ENCODE measurements at places on chromosomes 4 and X.

GRCh38 chr4:8238515-8239053 lies 31.0 kb upstream of the HTRA3 start:
- peak; percentile 50 for DNase-seq

GRCh38 chr4:163535657-163536056 lies 41.2 kb downstream of the TMA16 start:
- DNase-seq = no peak

DNA sequence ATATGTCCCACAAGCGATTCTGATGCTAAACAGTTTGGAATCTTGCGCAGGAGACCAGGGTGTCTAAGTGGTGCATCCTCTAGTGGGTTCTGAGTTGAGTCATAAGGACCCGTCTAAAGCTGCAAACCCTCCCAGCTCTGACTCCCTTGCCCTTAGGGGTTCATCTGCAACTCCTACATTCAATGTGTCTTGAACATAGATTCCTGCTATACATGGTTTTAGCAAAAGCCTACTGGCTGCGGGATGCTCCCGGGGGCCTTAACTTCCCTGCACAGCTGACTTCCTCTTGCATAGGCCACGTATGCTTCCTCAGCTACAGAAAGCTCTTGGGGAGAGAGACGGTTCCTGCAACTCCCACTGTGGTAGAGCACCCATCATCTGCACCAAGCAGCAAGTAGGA lies 236.7 kb downstream of the EVC2 start:
- no peak for DNase-seq

GRCh38 chr4:40515398-40516293 lies 114.0 kb downstream of the RBM47 start:
- DNase-seq = peak; percentile 82

DNA sequence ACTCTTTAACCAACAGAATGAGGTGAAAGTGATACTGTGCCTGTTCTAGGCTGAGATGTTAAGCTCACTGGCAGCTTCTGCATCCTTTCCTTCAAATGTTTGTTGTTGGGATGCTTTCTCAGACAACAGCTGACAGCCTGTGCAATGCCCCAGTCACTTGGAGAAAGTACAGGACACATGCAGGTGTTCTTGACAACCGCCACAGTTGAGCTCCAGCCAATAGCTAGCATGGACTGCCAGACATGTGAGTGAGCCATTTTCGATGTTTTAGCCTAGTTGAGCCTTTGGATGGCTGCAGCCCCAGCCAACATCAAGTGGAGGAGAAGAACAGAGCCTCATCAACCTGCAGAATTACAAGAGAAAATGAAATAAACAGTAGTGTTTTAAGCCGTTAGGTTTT lies 94.1 kb upstream of the PPP3CA start:
- no peak for DNase-seq

DNA sequence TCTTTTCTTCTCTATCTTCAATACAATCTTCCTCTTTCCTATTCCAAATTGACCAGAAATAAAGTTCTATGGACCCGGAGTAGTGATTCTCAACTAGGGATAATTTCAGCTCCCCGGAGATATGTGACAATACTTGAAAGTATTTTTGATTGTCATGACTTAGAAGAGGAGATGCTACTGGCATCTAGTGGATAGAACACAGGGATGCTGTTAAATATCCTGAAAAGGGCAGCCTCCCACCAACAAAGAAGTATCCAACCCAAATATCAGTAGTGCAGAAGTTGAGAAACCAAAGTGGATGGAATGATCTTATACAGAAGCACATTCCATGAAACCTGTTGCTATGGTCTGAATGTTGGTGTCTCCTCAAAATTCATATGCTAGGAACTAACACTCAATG lies 65.7 kb upstream of the NDST3 start:
- DNase-seq = no peak

GRCh38 chrX:131572372-131573014 lies 28.6 kb downstream of the OR13H1 start:
- no peak for DNase-seq

- peak; percentile 77 for DNase-seq
Measured at GRCh38 chrX:48631376-48632090, 34.2 kb downstream of the WDR13 start.

- peak; percentile 94 for DNase-seq
Measured at GRCh38 chr4:129342819-129343408, 247.0 kb downstream of the C4orf33 start.

- peak; percentile 43 for DNase-seq
Measured at GRCh38 chrX:51614353-51615012, 4.2 kb downstream of the CENPVL3 start.

DNA sequence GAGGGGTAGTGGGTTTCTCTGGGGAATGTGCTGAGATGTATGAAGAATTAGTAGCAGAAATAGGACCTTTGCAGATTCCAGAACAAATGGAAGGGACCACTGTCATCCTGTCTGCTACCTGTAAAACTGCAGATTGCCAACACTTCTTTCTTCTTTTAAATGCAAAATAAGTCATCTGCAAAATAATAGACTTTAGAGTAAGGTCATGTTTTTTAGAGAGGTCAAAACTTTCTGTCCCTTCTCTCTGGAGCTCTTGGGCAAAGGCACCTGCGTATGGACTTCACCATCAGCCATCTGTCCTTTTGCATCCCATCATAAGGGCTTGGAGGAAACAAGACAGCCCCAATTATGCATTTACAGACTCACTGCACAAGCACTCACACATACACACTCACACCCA lies 121.1 kb upstream of the PPARGC1A start:
- no peak for DNase-seq

DNA sequence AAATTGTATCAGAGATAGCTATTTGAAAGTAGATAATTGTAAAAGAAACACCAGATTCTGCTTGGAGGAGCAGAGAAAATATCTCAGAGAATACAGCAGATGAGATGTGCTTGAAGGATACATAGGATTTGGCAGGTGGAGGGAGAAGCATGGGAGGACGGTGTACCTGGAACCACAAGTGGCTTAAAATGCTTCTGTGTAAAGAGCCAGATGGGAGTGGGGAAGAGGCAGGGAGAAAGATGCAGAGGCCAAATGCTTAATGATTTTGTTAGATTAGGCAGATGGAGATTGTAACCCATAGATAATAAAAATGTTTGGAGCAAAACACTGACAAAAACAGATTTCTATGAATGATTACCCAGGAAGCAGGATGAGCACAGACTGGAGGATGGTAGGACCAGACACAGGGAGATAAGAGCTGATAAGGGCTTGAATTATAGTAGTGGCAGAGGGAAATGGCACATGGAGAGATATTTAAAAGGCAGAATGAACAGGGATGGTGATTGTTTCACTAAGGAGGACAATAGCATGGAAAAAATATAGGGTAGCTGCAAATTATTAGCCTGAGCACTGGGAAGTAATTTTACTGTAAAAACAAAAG lies 145.7 kb upstream of the TBC1D9 start:
- no peak for DNase-seq

GRCh38 chrX:118807151-118808017 lies 16.2 kb upstream of the ZCCHC12 start:
- peak; percentile 49 for DNase-seq

GRCh38 chr4:148061795-148062194 lies 329.9 kb downstream of the ARHGAP10 start:
- DNase-seq = no peak

GRCh38 chr4:155543126-155543765 lies 123.4 kb upstream of the GUCY1A1 start:
- no peak for DNase-seq

DNA sequence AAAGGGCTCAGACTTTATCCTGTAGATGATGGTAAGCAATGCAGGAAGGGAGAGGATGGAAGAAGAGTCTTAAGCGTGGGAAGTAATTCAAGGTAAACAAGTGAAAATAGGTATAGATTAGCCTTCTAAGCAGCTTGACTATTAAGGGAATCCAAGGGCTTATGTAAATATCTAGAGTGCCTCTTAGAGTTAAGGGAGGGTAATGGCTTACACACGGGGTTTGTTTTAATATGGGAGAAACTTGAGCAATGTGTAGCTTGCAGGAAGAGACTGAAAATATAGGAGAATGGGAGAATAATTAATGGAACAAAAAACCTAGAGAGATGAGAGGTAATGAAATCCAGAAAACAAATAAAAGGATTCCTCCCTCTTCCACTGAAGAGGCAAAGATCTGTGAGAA lies 12.8 kb upstream of the SAP30 start:
- DNase-seq = no peak

GRCh38 chrX:38312436-38312835 lies 14.9 kb downstream of the RPGR start:
- no peak for DNase-seq

DNA sequence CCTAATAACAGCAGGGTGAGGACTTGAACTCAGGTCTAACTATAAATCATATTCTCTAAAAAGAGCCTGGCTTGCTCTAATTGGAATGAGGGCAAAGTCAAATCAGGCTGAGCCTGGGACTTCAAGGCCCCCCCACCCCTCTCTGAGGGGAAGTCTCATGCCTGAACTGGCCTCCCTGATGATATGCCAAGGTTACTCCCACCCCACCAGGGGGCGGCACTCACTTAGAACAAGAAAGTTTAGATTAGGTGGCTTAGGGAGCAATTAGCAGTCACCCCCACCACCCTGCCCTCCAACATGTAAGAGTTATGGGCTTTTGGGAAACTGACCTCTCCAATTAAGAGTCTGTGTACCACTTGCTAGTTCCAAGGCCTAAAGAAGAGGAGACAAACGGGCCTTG lies 2.7 kb downstream of the FOXO4 start:
- peak; percentile 71 for DNase-seq

GRCh38 chr4:16859031-16859430 lies 39.4 kb downstream of the LDB2 start:
- DNase-seq = no peak

DNA sequence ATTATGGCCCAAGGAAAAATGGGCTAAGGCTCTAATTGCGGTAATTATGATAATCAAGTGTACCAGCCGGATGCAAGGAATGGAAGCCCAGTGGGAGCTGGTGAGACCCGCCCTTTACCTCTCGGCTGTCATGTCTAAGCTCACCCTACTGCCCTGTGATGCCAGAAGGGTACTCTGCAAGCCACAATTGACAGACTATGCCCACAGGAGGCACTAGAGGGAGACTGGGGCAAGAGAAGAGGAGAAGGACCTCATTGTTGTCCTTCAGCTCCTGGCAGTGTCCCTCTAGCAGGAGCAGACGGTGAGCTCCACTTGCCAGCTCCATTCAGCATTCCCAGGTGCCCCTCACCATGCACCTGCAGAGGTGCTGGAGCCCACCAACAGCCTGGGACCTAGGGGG lies 141.8 kb downstream of the SMIM20 start:
- DNase-seq = no peak

DNA sequence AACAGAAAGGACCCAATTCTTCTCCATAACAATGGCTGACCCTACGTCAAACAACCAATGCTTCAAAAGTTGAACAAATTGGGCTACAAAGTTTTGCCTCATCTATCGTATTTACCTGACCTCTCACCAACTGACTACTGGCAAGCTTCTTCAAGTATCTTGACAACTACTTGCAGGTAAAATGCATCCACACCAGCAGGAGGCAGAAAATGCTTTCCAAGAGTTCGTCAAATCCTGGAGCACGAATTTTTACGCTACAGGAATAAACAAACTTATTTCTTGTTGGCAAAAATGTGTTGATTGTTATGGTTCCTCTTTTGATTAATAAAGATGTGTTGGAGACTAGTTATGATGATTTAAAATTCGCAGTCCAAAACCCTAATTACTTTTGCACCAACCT lies 6.7 kb upstream of the GAB1 start:
- DNase-seq = no peak

- DNase-seq = no peak
Measured at GRCh38 chr4:24795666-24796381, 451 bp downstream of the SOD3 start.

DNA sequence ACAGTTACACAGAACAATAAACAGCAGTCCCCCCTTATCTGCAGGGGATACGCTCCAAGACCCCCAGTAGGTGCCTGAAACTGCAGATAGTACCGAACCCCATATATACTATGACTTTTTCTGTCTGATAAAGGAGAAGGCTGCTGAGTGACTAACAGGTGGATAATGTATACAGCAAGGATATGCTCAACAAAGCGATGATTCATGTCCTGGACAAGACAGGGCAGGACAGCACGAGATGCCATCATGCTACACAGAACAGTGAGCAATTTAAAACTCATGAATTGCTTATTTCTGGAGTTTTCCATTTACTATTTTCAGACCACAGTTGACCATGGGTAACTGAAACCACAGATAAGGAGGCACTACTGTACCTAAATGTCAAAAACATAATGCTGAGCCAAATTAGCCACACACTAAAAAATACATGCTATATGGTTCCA lies 76.1 kb downstream of the MANBA start:
- peak; percentile 55 for DNase-seq

DNA sequence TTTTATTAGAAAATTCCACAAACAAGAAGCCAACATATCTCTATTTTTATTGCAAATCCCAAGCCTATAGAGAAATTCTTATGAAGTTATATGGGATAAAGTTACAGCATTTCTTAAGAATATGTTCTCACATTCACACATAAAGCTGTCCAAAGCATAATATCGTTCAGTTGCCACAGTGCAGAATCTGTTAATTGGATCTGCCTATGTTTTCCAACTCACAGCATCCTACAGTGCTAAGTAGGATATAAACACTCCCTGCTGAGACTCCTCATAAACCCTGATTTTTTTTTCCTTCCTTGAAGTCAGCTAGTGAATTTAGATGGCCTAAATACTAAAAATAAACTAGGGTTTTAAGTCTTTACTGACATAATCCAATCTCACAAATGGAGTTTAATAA lies 307.9 kb downstream of the PDGFC start:
- no peak for DNase-seq

- DNase-seq = peak; percentile 46
Measured at GRCh38 chr4:38582445-38582844, 81.6 kb upstream of the KLF3 start.

- peak; percentile 80 for DNase-seq
Measured at GRCh38 chrX:12970691-12971202, 4.2 kb upstream of the TMSB4X start.

- DNase-seq = peak; percentile 70
Measured at GRCh38 chr4:184343502-184344177, 126.0 kb upstream of the ENPP6 start.

- no peak for DNase-seq
Measured at GRCh38 chr4:144851948-144852347, 206.0 kb downstream of the HHIP start.

DNA sequence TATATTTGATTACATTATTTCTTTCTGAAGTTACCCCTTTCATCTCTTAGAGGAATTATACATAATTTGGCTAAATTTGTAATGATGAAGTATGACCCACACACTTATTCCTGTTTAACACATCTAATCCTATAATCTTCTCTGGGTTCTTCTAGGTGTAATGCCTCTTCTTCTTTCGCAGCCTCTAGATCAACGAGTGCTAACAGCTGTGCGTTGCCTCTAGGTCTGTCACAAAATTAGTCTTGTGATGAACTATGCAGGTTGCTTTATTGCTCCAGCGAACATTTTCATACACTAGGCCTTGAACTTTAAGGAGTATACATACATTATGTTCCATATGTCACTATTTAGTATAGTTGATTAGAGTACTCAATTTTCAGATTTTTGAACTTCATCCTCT lies 89.9 kb downstream of the TTC29 start:
- DNase-seq = no peak
